ENCODE measurements at places on chromosomes 4 and X. TPM values are rescaled to one million over a fixed set of nuclear protein-coding genes. Genes with fewer than 3 reads are reported as not detected.

Gene POF1B
- 46.8 TPM for total RNA-seq

Gene PPP2R3B
- total RNA-seq: 18.7 TPM

Gene CT47A7
- not detected for total RNA-seq

Gene ADAD1
- not detected for total RNA-seq

Gene LUZP4
- not detected for total RNA-seq
